SJCRH30 (cell line): ENCODE measurements at places on chromosomes 16 and 17.

GRCh38 chr17:35586569-35587073 lies 501 bp upstream of the AP2B1 start:
- peak overlapping the region; percentile 94 for H3K27ac ChIP-seq
- H3K36me3 ChIP-seq = no peaks in the 10 kb centered on the region; the same call in 1 of the 2 replicates
- H3K4me3 ChIP-seq = peak overlapping the region; percentile 94
- peaks cover 13% of the 10 kb centered on the region for H3K4me1 ChIP-seq
- DNase-seq = no peak
- H3K27me3 ChIP-seq = no peaks in the 10 kb centered on the region

GRCh38 chr17:4858068-4858881 lies 25.1 kb downstream of the MINK1 start:
- no peak overlapping the region for H3K4me3 ChIP-seq
- peaks cover 5% of the 10 kb centered on the region for H3K4me1 ChIP-seq
- peak; percentile 56 for DNase-seq
- no peaks in the 10 kb centered on the region for H3K36me3 ChIP-seq

GRCh38 chr16:56672761-56673536 lies 3.3 kb downstream of the MT1H start:
- no peak overlapping the region for H3K27ac ChIP-seq
- no peak overlapping the region for H3K4me3 ChIP-seq
- no peak for DNase-seq
- H3K36me3 ChIP-seq = no peaks in the 10 kb centered on the region
- H3K27me3 ChIP-seq = peaks cover 41% of the 10 kb centered on the region

- no peak for DNase-seq
- H3K36me3 ChIP-seq = no peaks in the 10 kb centered on the region; the same call in 1 of the 2 replicates
- no peak overlapping the region for H3K27ac ChIP-seq
- H3K4me1 ChIP-seq = no peaks in the 10 kb centered on the region
Measured at GRCh38 chr17:5862395-5862794, 207.8 kb upstream of the WSCD1 start.

GRCh38 chr17:17714261-17714866 lies 33.1 kb downstream of the RAI1 start:
- peaks cover 51% of the 10 kb centered on the region for H3K4me1 ChIP-seq
- H3K36me3 ChIP-seq = no peaks in the 10 kb centered on the region
- DNase-seq = peak; percentile 78
- H3K27me3 ChIP-seq = no peaks in the 10 kb centered on the region
- H3K4me3 ChIP-seq = no peak overlapping the region

- no peak for DNase-seq
- no peaks in the 10 kb centered on the region for H3K27me3 ChIP-seq
- no peaks in the 10 kb centered on the region for H3K4me1 ChIP-seq
- no peaks in the 10 kb centered on the region for H3K36me3 ChIP-seq
- no peak overlapping the region for H3K27ac ChIP-seq
Measured at GRCh38 chr16:30652718-30653117, 2.0 kb downstream of the PRR14 start.

- no peaks in the 10 kb centered on the region for H3K36me3 ChIP-seq
- H3K27ac ChIP-seq = no peak overlapping the region
- peaks cover 36% of the 10 kb centered on the region for H3K4me1 ChIP-seq
- H3K4me3 ChIP-seq = no peak overlapping the region
- H3K27me3 ChIP-seq = no peaks in the 10 kb centered on the region
- DNase-seq = no peak
Measured at GRCh38 chr16:12540290-12540689, 263.4 kb downstream of the CPPED1 start.
